ENCODE measurements at places on chromosomes 16 and 17.

DNA sequence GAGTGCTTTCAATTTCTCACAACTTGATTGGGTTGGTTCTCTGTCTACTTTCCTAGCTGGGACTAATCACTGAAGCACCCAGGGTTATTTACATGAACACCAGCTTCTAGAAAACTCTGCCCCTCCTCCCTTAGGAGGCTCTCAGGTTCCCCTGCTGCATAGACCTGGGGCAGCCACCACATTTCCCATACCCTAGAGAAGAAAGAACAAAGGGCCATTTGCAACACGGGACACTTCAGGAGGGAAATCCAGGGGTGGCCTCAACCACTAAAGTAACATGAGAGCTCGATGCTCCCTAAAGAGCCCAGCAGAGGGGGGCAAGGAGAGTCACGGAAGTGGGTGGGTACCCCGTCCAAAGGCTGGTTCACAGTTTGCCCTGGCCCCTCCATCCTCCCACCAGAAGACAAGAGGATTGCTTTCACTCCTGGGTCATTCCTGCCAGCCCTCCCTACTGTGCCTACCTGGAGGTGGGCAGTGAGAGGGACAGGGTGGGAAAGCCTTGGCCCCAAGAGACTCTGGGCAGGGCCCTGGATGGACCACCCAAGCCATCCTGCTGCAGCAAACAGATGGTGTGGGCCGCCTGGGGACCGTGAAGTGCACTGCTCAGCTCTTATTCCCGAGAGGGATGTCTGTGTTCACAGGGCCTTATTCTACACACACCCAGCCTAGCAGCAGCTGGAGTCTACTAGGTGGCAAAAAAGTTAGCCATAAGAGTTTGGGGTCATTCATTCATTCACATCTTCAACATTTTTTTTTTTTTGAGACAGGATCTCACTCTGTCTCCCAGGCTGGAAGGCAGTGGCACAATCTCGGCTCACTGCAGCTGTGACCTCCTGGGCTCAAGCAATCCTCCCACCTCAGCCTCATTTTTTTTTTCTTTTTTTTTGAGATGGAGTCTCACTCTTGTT is 392.1 kb downstream of the SOX9 start:
- DNase-seq = no peak

DNA sequence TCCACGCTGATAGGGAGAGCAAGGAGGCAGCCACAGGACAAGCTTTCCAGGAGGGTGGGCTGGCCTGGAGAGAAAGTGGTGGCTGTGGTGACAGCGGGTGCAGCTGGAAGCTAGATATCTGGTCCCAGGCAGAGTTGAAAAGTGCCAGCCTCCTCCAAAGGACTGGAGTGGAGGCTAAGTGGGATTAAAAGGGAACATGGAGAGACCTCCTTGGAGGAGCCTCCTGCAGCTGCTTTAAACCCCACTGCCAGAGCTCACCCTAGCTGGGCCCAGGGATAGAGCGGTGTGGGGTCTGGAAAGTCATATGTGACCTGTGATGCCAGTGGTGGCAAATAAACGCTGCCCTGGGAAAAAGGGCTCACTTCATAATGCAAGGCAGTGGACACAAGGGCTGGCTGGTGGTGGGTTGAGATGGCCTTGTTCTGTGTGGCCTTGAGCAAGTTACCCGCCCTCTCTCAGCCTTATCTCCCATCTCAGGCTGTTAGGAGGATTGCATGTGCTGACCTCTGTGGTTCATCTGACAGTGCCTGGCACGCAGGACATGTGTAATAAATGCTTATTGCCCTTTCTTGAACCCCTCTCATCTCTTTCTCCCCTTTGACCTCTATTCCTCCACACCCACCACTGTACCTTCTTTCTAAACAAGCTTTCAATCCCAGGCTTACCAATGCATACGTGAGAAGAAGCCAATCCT is 61.0 kb upstream of the LGALS9 start:
- DNase-seq = no peak

- DNase-seq = no peak
These were observed 186.0 kb downstream of the WWOX start for GRCh38 chr16:78285437-78285922.

- DNase-seq = no peak
These were observed 5.0 kb downstream of the LSM12 start for GRCh38 chr17:44061446-44061845.

DNA sequence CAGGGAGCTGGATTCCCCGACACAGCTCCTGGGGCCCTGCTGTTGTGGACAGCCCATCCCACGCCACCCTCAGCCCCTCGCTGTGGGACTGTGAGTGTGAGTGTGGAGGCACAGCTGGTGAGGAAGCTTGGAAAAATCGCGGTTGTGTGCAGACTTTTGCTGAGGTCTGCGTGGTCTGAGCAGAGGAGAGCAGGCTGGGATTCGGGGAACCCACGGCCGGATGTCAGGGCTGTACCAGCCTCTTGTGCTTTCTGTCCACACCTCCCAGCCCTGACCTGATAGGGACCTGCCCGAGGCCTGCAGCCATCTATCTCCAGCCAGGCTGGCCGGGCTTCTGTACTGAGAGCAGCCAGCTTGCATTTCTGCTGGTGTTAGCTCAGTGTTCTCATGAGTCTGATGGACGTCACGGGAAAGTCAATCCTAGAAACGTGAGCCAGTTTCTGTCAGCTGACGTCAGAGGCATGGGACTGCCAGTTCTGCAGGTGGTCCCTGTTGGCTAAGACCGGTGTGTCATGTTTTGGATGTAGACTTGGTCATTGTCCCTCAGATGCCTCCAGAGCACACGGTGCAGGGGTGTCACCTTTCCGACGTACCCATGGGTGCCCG is 72.8 kb upstream of the ZNF750 start:
- DNase-seq = no peak

DNA sequence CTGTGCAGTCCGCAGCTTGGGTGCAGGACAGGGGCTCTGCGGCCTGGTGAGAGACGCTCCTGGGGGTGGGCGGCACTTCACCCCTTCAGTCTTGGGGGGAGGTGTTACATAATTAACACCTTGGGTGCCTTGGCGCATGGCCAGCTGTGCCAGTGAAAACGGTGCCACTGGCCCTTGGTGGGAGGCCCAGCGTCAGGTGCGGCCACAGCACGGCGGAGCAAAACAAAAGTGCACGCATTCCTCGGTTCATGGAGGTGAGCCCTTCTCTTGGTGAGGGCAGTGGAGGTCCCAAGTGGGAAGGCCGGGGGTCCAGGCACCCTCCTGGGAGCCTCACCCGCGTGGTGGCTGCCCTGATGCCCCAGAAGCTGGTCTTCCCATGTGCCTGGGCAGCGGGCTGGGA is 89.8 kb downstream of the ENGASE start:
- DNase-seq = no peak

DNA sequence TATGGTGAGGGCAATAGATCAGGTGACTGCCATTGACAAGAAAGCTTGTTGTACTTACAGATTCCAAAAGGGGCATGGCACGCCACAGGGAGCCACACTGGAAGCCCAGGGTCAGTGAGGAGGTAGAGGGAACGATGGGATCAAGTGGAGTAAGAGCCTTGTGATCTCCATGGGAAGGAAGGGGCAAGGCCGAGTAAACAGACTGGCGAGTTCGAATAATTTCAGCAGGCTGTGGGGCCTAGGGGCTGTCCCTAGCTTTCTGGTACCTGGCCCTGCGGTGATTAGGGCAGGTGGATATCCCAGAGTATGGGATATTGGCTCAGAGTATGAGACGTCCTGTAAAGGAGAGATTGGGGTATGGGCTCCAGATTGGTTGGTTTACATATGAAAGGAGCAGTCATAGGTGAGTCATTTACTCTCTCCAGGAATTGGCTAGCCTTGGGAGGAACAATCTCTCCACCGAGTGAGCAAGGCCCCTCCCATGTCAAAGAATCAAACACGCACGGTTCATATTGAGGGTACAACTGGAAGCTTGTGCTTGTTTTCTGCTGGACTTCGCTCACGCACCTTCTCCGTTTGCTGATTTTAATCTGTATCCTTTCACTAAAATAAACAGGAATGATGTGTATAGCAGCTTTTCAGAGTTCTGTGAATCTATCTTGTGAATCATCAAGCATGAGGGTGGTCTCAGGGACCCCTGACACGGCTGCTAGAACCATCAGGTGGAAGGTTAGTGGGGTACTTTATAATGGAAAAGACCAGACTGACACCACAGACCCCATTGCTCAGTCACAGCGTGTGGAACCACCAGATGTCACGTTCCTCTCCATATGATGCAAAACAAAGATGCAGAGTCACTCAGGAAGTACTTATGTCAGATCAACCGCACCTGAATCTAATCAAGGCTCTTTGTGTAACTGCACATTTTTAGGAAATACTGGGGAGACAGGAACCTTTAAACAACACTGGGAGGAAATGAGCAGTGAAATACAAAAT is 27.9 kb downstream of the GABARAPL2 start:
- no peak for DNase-seq

GRCh38 chr17:79792984-79793923 is 3.6 kb downstream of the CBX8 start:
- DNase-seq = no peak

DNA sequence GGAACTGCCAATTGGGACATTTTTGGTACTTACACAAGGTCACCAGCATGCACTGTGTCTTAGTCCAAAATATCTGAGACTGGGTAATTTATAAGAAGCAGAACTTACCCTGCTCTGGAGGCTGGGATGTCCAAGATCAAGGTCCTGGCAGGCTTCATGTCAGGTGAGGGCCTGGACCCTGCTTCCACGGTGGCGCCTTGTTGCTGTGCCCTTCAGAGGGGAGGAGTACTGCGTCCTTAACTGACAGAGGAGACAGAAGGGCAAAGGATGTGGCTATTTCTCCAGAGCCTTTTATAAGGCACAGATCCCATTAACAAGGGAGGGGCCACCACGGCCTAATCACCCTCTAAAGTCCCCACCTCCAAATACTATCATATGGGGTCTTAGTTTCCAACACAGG is 178.9 kb downstream of the C16orf95 start:
- DNase-seq = no peak

- peak; percentile 90 for DNase-seq
These were observed 1.5 kb downstream of the COL1A1 start for GRCh38 chr17:50199803-50200456.

GRCh38 chr17:62727916-62728672 is 80.0 kb downstream of the MARCHF10 start:
- DNase-seq = no peak

GRCh38 chr17:55152236-55152635 is 112.5 kb upstream of the HLF start:
- no peak for DNase-seq

- peak; percentile 32 for DNase-seq
These were observed 2.7 kb downstream of the RNF43 start for GRCh38 chr17:58414596-58414997.

DNA sequence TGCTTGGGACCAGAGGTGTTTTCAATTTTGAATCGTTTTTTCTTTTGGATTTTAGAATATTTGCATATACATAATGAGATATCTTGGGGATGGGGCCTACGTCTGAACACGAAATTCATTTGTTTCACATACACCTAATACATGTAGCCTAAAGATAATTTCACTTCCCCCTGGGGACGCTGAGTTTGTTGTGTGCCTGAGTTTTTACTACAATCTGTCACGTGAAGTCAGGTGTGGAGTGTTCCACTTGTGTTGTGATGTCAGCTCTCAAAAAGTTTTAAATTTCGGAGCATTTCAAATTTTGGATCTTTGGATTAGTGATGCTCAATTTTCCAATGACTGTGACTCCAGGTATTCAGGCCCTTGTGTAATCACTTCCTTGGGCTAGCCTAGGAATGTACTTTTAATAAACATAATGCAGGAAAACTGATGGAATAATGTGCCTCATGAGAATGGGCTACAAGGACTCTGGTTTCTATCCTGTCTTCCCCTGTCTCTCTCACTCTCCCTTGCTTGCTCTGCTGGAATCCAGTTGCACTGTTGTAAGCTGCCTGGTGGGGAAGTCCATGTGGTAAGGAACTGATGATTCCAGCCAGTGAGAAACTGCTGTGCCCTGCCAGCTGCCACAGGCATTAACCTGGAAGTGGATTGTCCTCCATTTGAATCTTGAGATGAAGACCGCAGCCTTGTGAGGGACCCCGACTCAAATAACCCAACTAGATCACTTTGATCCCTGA is 403.8 kb downstream of the SHISA9 start:
- no peak for DNase-seq

DNA sequence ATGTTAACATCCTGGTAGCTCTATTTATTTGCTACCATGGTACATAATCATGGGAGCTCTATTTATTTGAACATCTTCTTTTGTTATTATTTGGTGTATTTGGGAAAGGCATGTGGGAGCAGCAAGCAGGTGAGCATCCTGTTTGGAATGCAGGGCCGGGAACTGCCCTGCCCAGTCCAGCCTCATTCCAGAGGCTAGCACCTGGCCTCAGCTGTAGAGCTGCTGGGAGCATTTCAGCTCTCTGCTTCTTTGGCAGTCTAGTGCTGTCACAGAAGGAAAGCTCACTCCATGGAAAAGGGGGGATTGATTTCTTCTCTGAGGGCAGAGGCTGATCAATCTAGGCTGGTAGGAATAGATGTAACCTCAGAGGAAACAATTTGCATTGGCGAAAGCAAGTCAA is 112.5 kb downstream of the WWOX start:
- DNase-seq = no peak

- no peak for DNase-seq
These were observed 4.0 kb upstream of the LMF1 start for GRCh38 chr16:974611-975261.

- DNase-seq = no peak
These were observed 31.7 kb downstream of the ZFPM1 start for GRCh38 chr16:88484505-88485365.

- peak; percentile 37 for DNase-seq
These were observed at the start of gene WSCD1 for GRCh38 chr17:6069539-6070429. Gene WSCD1, plus strand, starts transcription at chr17:6070379. Its CDS starts 10,280 bp downstream, at chr17:6080659.

DNA sequence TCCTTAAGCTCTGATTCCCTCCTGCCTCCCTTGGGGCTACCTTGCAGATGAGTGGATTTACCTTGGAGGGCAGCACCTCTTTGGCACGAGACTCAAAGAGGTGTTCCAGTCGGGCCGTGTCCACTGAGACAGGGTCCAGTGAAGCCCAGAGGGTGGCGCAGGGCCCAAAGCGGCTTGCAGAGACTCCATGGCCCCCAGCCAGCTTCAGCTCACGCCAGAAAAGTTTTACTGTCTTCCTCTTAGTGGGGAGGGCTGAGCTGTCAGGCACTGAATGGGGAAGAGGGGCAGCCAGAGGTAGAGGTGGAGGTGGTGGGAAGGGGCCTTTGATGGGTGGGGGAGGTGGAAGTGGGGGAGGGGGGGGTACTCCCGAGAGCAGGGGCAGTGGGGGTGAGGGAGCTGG is 6.7 kb downstream of the TMEM208 start:
- no peak for DNase-seq

DNA sequence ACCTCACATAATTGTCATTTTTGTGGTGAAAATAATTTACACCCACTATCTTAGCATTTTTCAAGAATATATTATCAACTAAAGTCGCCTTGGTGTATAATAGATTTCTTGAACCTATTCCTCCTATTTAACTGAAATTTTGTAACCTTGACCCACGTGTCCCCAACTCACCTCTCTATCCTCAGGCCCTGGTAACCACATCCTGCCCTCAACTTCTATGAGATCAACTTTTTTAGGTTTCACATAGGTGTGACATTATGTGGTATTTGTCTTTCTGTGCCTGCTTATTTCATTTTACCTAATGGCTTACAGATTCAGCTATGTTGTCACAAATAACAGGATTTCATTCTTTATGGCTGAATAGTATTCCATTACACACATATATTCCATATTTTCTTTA is 73.0 kb upstream of the CNTNAP4 start:
- no peak for DNase-seq
